ENCODE measurements at places on chromosomes 11 and 22. TPM values are rescaled to one million over a fixed set of nuclear protein-coding genes. Genes with fewer than 3 reads are reported as not detected.

HEPHL1 gene
- not detected for total RNA-seq

OSBP2 gene
- total RNA-seq: 5.2 TPM

TMEM126A gene
- 29.3 TPM for total RNA-seq

TUB gene
- 32.2 TPM for total RNA-seq

FJX1 gene
- total RNA-seq: 8.7 TPM

RCOR2 gene
- total RNA-seq: 1.9 TPM
